A549 treated with RU486 at 1 μM for 4 hours (cell line): ENCODE measurements at places on chromosomes 7 and 10. TPM values are rescaled to one million over a fixed set of nuclear protein-coding genes. Genes with fewer than 3 reads are reported as not detected.

Gene NAT16
- total RNA-seq, result 0.06 to 0.15 TPM (median 0.14 TPM) in 5 replicates

Gene NUTM2A
- 0.09 to 0.10 TPM in 2 of 5 replicates, not detected in the others for total RNA-seq

Gene FLNC
- total RNA-seq, result 3.6 to 7.6 TPM (median 5.3 TPM) in 5 replicates

Gene AKR1E2
- 5.9 to 7.5 TPM (median 6.3 TPM) in 5 replicates for total RNA-seq

Gene NRCAM
- total RNA-seq, result 51.0 to 98.3 TPM (median 91.5 TPM) in 5 replicates

Gene UBE2H
- 48.3 to 76.9 TPM (median 70.6 TPM) in 5 replicates for total RNA-seq

Gene EIF3B
- total RNA-seq, result 228 to 271 TPM (median 238 TPM) in 5 replicates

Gene BMPR1A
- 15.1 to 26.7 TPM (median 23.2 TPM) in 5 replicates for total RNA-seq

Gene TSPAN33
- 5.9 to 7.1 TPM (median 6.6 TPM) in 5 replicates for total RNA-seq

Gene KIAA1217
- 2.3 to 2.8 TPM (median 2.6 TPM) in 5 replicates for total RNA-seq

Gene OPN4
- total RNA-seq, result not detected in 5 replicates

Gene PSD
- 0.15 to 0.78 TPM (median 0.51 TPM) in 5 replicates for total RNA-seq

Gene BTBD16
- total RNA-seq, result 0.32 to 0.80 TPM (median 0.49 TPM) in 5 replicates

Gene OR2A1
- total RNA-seq, result not detected in 5 replicates

Gene MGMT
- 5.1 to 7.8 TPM (median 7.2 TPM) in 5 replicates for total RNA-seq

Gene CCL24
- total RNA-seq, result 0.53 TPM in 1 of 5 replicates, not detected in the others

Gene CYP26A1
- total RNA-seq, result 2.1 to 4.0 TPM (median 2.5 TPM) in 5 replicates

Gene ANKRD30A
- total RNA-seq, result 0.29 to 1.1 TPM (median 0.88 TPM) in 5 replicates

Gene ANKRD61
- 0.50 to 0.69 TPM (median 0.54 TPM) in 5 replicates for total RNA-seq

Gene ANKRD1
- 5.3 to 8.7 TPM (median 7.9 TPM) in 5 replicates for total RNA-seq

Gene CWF19L1
- 21.6 to 25.1 TPM (median 22.6 TPM) in 5 replicates for total RNA-seq

Gene SEMA3D
- 0.03 to 0.09 TPM in 2 of 5 replicates, not detected in the others for total RNA-seq

Gene LIPM
- not detected in 5 replicates for total RNA-seq

Gene SH2D4B
- total RNA-seq, result not detected in 5 replicates

Gene PRPS1L1
- not detected in 5 replicates for total RNA-seq

Gene GATA3
- 4.0 to 6.6 TPM (median 5.3 TPM) in 5 replicates for total RNA-seq

Gene DKK1
- 328 to 429 TPM (median 377 TPM) in 5 replicates for total RNA-seq

Gene TCAF1
- 12.6 to 20.3 TPM (median 19.5 TPM) in 5 replicates for total RNA-seq

Gene HTRA1
- total RNA-seq, result 54.2 to 69.3 TPM (median 58.8 TPM) in 5 replicates

Gene GBX1
- total RNA-seq, result 0.17 to 0.45 TPM in 2 of 5 replicates, not detected in the others

Gene GNG11
- total RNA-seq, result 24.5 to 40.8 TPM (median 35.6 TPM) in 5 replicates

Gene MPP7
- total RNA-seq, result 0.06 to 0.23 TPM (median 0.10 TPM) in 3 of 5 replicates, not detected in the others

Gene SFRP5
- 1.9 to 2.5 TPM (median 2.3 TPM) in 5 replicates for total RNA-seq

Gene LIMK1
- total RNA-seq, result 30.5 to 37.5 TPM (median 32.6 TPM) in 5 replicates

Gene MSMB
- not detected in 5 replicates for total RNA-seq

Gene PRLHR
- not detected in 5 replicates for total RNA-seq

Gene ARL3
- 14.7 to 15.2 TPM (median 15.2 TPM) in 5 replicates for total RNA-seq

Gene PAPSS2
- 18.7 to 25.1 TPM (median 22.7 TPM) in 5 replicates for total RNA-seq

Gene PLA2G12B
- total RNA-seq, result not detected in 5 replicates

Gene LIPN
- total RNA-seq, result not detected in 5 replicates

Gene AOC1
- total RNA-seq, result not detected in 5 replicates

Gene ANXA7
- total RNA-seq, result 109 to 138 TPM (median 111 TPM) in 5 replicates

Gene FAS
- total RNA-seq, result 30.2 to 39.9 TPM (median 31.6 TPM) in 5 replicates

Gene EN2
- total RNA-seq, result 0.62 to 1.0 TPM (median 0.94 TPM) in 5 replicates

Gene TUBGCP2
- 32.0 to 44.5 TPM (median 43.6 TPM) in 5 replicates for total RNA-seq

Gene HOXA5
- 2.8 to 7.5 TPM (median 6.6 TPM) in 5 replicates for total RNA-seq

Gene TSPAN12
- total RNA-seq, result 0.29 to 0.96 TPM (median 0.61 TPM) in 5 replicates

Gene SUN3
- 0.20 TPM in 1 of 5 replicates, not detected in the others for total RNA-seq

Gene AKR1C2
- total RNA-seq, result 3,122 to 3,719 TPM (median 3,473 TPM) in 5 replicates

Gene AOAH
- total RNA-seq, result 0.10 TPM in 1 of 5 replicates, not detected in the others

Gene CRTAC1
- total RNA-seq, result 0.88 to 1.5 TPM (median 1.1 TPM) in 5 replicates

Gene MAGI2
- total RNA-seq, result 0.16 to 0.51 TPM (median 0.36 TPM) in 5 replicates

Gene RHOBTB1
- total RNA-seq, result 5.4 to 8.5 TPM (median 6.9 TPM) in 5 replicates

Gene TAC1
- total RNA-seq, result not detected in 5 replicates

Gene FFAR4
- total RNA-seq, result 0.14 to 0.44 TPM (median 0.25 TPM) in 5 replicates

Gene CREB5
- 3.9 to 5.6 TPM (median 5.1 TPM) in 5 replicates for total RNA-seq

Gene VAX1
- total RNA-seq, result 1.2 to 1.7 TPM (median 1.4 TPM) in 5 replicates

Gene ZCWPW1
- total RNA-seq, result 0.85 to 2.2 TPM (median 1.3 TPM) in 5 replicates
